ENCODE measurements at places on chromosomes 6 and 20. TPM values are rescaled to one million over a fixed set of nuclear protein-coding genes. Genes with fewer than 3 reads are reported as not detected.

GRCh38 chr6:45965792-45966191 is 49.9 kb downstream of the CLIC5 start:
- no peak for DNase-seq

DNA sequence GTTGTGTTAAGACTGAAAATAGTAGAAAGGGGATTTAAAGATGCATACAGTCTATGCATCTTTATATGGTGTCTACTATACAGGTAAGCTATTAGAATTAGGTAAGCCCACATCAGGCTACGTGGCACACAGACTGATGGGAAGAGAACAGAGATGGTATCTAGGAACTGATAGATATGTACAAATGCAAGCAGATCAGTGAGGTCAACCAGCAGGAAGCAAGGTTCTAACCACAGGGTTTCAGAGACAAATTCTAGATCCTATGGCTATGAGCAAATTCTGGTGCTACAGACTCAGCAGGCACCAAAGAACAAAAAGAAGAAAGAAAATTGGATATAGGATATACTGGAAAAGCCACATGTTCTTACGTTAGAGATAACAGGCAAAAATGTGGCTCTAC is 110.6 kb downstream of the TRDN start:
- DNase-seq, result no peak

DNA sequence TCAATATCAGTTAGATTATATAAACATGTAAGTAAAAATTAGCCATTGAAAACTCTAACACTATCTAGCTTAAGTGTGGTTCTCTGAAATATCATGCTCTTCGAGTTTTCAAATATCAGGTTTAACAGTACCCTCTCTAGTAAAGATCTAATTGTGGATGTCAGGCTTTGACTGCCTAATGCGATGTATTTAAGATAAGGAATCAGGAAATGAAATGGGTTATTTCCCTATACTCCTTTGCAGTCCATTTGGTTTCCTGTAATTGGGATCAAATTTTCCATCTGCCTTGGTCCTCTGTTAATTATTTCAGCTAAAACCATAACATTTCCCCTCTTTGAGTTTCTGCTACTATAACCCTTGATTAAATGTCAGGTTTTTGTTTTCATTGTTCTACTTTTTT is 361.3 kb upstream of the MMS22L start:
- no peak for DNase-seq

DNA sequence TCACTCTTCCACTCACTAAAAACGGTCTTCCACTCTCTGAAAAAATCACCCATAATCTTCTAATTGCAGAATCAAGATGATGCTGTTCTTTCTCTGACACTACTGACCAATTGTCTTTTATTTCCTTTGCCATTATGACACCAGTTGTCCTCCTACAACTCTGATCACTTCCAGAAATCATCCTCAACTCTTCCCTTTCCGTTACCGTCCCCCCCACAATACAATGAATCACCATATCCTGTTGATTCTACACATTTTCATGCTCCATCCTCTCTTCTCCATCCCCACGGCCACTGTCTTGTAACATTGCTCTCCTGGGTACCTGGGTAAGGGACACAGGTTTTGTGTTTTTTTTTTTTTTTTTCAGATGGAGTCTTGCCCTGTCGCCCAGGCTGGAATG is 2.5 kb upstream of the PPP2R5D start:
- DNase-seq, result no peak

DNA sequence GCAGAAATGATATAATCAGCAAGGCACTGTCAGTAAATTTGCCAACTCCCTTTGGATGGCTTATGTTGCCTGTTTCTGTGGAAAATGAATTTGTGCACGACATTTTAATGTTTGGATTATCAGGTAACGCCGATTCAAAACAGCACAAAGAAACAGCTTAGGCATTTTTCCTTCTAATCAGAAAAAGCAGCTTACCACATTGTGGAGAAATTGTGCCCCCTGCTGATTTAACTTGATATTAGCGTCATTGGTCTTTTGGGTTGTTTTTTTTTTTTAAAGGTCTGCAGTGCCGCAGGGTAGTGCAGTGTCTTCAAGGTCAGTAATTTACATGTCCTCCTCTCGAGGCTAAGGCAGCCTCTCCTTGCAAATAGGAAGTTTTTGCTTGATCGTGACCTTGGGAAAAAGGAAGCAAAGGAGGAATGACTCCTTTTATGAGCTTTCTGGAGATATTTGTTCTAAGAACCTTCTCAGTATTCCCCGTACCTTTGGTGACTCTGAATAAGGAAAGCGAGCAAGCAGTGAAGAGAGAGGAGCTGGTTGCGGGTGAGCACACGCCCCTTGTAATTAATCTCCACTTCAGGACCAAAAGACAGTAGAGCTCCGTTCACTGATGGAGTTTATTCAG is 79.1 kb downstream of the ELOVL4 start:
- DNase-seq, result peak; percentile 84

GRCh38 chr20:43715511-43715910 is 11.3 kb downstream of the GTSF1L start:
- DNase-seq, result no peak

The CRYBG1 gene
- 24.0 TPM for polyA plus RNA-seq

Measured in renal pelvis (tissue), 12 donors.